ENCODE measurements at places on chromosomes 1 and 21.

- DNase-seq, result no peak
Measured at GRCh38 chr1:235516862-235517446, 12.7 kb upstream of the B3GALNT2 start.

- DNase-seq, result no peak
Measured at GRCh38 chr1:159879977-159880376, 17.5 kb upstream of the VSIG8 start.

DNA sequence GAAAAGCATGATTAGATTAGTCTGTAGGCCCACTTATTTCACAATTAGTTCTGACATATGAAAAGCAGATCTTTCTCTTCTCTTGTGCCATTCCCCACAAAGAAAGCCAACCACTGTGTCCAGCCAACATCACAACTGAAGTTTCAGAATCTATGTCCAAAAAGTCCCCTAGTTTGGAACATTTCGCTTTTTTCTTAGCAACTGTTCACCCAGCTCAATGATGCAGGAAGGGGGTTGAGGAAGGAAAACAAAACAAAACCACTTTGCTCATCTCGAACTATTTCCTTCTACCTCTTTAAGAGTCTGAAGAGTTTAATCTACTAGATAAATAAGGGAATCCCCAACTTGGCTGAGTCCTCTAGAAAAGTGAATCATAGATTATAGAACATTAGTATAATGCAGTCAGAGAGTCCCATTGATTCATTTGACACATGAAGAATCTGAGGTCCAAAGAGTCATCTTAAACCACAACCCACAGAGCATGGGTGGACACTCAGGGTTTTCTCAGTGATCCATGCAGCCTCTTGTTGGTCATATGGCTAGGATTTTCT lies 159.3 kb upstream of the SGIP1 start:
- DNase-seq, result no peak

GRCh38 chr1:76668046-76668445 lies 199.2 kb upstream of the ST6GALNAC5 start:
- DNase-seq, result no peak

- no peak for DNase-seq
Measured at GRCh38 chr1:10186331-10187025, 23.9 kb upstream of the KIF1B start.

- no peak for DNase-seq
Measured at GRCh38 chr1:51285055-51285454, 45.3 kb downstream of the TTC39A start.

GRCh38 chr1:117886101-117886795 lies 43.2 kb downstream of the GDAP2 start:
- DNase-seq, result no peak

GRCh38 chr1:203929741-203930309 lies 68.4 kb downstream of the SNRPE start:
- no peak for DNase-seq

DNA sequence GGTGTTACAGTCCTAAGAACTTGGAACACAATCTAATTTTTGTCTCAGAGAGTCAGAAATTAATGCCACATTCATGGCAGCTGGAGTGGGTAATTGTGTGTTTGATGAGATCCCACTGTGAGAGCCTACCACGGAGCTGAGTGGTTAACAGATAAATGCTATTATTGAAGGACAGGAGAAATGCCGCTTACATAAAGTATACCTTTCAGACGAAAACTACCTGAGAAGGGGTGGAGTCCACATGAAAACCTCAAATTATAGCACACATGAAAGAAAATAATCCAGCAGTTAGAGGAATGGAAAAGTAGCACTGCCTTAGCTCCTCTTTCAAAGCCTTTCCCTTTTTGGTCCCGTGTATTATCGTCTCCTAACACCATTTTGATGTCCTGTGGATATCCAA lies 133.0 kb downstream of the BACH1 start:
- DNase-seq, result no peak

DNA sequence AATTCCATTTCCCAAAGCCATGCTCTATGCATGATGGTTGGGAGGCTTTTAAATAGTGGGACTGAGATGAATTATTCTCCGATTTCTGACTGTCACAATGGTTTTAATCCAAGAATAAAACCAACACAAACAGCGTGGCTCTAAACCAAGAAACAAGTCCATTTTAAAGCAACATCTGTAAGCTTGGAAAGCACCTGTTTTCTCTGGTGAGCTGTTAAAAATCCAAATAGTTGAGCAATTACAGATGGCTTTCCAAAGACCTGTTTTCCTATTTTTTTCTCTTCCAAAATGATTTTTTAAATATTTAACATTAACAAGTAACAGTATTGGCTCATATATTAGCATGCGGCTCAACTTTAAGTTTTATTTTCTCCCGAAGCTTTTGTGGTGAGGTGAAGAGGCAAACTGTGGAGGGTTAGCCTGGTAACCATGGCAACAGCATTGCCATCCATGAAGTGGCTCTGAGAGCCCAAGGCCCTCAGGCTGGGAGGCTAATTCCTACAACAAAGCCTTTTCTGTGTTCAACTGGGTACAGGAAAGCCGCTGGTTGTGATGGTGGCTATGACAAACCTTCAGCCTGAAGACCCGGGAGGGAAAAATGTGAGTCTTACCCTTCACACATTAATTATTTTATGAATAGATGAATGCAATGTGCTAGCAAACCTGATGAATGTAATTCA lies 56.7 kb upstream of the B3GALT5 start:
- peak; percentile 68 for DNase-seq

DNA sequence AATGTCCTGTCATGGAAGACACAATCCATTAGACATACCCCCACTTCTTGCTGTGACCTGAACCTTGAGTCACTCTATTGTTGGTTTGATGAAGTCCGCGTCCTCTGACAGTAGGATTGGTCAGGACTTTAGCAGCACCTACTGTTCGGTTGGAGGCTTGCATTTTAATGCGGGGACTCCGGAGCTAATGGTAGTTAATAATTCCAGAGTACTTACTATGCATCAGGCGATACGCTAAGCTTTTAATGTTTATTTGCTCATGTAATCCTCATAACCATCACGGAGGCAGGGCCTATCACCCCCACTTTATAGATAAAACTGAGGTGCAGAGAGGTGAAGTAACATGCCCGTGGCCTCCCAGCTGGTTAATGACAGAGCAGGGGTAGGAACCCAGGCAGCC lies 7.9 kb upstream of the ELF3 start:
- no peak for DNase-seq

GRCh38 chr1:23895082-23895481 lies 18.1 kb downstream of the CNR2 start:
- DNase-seq, result no peak

DNA sequence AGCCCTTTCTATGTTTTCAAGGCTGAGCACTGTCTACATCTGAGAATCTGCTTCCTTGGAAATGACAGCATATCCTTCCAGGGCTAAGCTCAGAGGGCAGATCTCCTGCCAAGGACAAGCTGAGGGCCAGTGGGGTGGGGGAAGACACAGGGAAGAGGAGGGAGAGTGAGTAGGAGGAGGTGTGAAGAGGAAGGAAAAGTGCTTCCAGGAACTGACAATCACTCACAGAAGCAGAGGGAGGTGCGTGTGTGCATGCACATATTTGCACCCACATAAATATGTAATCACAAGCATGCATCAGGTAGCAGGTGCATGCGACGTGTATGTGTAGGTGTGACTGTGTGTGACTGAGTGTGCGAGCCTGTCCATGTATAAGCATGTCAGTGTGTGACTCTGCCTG lies 43.7 kb upstream of the SCMH1 start:
- DNase-seq, result no peak
